ENCODE measurements at places on chromosomes 16 and 17. TPM values are rescaled to one million over a fixed set of nuclear protein-coding genes. Genes with fewer than 3 reads are reported as not detected.

The PRSS33 gene
- 0.10 TPM for total RNA-seq

The KCTD19 gene
- total RNA-seq = not detected

The CORO7 gene
- 8.9 TPM for total RNA-seq

The TPPP3 gene
- total RNA-seq = not detected

The CTRB2 gene
- total RNA-seq = not detected

The PDIA2 gene
- not detected for total RNA-seq

DNA sequence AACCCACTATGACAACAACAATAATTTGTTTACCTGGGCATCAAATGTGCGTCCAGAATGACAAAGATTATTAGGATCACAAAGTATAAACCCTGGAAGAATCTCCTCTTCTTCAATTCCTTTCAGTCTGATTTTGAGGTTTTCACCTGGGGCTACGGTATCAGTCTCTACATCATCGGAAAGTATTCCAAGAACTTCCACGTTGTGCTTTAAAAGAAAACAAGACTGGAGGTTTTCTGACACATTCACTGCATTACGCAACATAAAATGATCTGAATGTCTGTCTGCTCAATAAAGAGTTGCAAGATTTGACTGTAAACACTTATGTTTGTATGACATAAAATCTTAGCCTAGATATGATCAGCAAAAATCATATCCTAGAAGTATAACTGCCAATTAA, 26.0 kb upstream of the RSL1D1 start:
- DNase-seq = no peak

DNA sequence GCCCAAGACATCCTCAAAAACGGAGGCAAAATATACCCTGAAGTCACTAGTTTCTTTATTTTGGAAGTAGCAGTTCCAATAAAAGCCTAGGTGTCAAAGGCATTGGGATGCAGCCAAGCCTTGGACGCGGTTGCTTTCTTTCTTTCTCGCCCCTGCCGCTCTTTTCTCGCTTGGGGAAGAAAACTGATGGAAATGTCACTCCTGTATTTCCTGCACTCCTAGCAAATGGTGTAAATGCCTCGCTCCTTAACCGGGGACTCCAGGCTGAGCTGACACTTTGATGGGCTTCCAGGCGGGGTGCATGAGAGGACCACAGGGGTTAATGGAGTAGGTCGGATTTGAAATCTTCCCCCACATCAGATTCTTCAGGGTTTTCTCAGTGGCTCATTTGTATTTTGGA, 114.1 kb downstream of the FOXL1 start:
- DNase-seq = no peak

- peak; percentile 39 for DNase-seq
Measured at GRCh38 chr17:164303-165235, 16.9 kb downstream of the DOC2B start.

DNA sequence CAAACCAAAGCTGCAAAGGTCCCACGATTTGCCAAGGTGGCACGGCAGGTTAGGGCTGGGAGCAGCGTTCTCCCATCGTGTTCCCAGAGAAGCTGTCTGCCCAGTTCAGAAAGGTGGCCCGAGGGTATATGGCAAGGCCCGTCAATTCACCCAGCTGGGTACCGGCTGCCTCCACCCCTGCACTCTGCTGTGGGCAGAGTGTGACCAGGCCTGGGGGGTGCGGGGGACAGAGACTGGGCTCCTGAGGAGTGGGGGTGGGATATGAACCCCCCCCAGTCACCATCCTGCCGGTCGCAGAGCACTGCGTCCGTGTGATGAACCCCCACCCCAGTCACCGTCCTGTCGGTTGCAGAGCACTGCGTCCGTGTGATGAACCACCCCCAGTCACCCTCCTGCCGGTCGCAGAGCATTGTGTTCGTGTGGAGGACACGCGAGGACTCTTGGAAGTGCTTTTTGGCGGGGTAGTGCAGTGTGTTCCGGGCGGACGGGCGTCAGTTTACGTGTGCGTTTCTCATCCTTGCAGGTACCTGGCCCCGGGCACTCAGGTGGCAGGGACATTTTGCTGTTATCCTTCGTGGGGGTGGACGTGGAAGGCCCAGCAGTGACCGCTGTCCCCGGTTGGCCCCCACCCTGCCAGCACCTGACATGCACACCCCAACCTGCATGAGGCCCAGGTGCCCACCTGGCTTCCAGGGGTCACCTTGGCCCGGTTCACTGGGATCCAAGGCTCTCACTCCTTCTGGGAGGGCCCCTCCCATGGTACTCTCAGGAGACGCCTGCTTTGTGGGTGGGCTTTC, 2.7 kb upstream of the FASN start:
- DNase-seq = no peak

DNA sequence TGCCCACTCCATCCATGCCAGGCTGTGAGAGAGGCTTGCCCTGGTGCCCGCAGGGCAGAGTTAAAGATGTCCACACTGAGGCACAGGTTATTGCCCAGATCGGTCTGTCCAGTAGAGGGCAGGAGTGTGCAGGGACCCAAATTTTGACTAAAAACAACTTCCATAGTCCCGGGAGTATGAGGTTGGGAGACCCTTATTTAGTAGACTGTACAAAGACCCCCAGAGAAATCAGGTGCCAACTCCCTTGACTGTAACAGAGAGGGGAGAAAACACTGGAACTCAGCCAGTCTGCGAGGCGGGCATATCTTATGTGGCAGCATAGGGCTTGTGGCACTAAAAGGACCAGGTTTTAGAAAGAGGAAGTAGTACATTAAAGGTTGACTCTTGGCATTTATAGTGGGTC, 43.4 kb downstream of the HNF1B start:
- DNase-seq = no peak

DNA sequence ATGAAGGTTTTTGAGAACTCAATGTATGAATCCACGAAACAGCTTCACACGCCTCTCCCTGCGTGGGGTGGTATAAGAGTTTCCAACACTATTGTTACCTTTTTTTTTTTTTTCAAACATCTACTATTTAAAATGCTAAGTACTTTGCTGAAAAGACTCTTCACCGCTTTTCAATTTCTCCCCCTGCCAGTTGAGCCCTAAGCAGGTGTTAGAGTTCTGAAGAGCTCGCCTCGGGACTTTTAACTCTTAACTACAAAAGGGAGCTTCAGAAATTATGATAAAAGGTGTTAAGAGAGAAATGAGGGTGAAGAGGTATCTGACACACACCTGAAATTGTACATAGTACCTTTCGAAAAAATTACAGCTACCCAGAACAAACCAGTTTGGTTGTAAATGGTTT, 20.9 kb upstream of the PSMD7 start:
- DNase-seq = no peak

GRCh38 chr17:41736983-41737679, 2.7 kb upstream of the HAP1 start:
- no peak for DNase-seq

DNA sequence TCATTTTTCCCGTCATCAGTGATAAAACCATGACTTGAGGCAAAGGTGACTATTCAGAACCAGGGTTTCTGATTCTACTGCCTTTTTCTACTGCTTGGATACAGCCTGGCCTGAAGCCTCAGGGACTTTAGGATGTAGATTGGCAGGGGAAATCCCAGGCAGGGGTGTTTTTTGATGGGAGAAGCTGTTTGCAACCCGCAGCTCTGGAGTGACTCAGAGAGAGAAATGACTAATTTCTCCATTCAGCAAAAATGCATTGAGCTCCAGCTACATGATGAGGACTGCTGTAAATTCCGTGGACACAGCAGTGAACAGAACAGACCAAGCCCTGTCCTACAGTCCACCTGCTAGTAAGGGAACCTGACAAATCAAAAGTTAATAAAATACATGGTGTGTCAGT, 560.6 kb downstream of the CDH13 start:
- no peak for DNase-seq

DNA sequence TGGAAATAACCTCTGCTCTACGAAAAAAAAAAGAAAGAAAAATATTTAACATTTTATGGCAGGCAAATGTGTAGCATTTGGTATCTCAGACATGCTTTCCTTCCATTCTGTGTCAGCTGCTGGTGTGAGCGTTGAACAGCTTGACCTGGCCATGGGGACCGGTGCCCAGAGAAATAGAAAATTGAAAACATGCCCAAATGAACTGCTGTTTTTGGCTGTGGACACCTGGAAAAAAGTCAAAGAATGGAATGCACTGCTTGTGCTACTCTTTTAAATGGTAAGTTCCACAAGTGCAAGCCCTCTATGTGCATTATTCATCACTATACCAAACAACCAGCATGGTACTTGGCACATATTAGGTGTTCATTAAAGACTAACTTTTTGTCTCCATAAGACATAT, 127.2 kb downstream of the CDH8 start:
- no peak for DNase-seq

- DNase-seq = no peak
Measured at GRCh38 chr17:75341784-75342486, 52.7 kb upstream of the SLC25A19 start.

- peak; percentile 63 for DNase-seq
Measured at GRCh38 chr16:12067714-12068401, 91.3 kb downstream of the SNX29 start.

- DNase-seq = no peak
Measured at GRCh38 chr16:67184453-67184994, 761 bp upstream of the MATCAP1 start.

DNA sequence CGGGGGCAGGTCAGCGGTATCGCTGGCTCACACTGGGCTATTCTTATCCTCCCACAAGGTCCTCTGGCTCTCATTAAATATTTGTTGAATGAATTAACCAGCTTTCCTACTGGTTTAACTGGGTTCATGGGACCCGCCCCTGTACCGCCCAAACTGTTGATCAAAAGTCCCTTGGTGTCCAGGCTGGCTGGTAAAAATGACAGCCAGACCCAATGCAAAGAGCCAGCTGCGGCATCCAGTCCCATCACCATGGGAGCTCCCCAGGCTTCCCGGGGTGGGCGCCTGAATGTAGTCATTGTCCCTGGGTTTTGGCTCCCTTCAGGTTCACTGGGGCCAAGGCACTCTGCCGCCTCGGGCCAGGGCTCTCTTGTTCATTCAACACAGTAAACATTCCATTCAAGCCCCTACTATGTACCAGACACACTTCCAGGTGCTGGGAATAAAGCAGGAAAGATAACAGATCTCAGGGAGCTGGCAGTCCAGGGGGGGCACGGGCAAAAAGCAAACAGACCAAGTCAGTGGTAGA, 11.7 kb upstream of the ATP2C2 start:
- peak; percentile 42 for DNase-seq

GRCh38 chr16:27195941-27196595, 7.3 kb upstream of the KDM8 start:
- no peak for DNase-seq

DNA sequence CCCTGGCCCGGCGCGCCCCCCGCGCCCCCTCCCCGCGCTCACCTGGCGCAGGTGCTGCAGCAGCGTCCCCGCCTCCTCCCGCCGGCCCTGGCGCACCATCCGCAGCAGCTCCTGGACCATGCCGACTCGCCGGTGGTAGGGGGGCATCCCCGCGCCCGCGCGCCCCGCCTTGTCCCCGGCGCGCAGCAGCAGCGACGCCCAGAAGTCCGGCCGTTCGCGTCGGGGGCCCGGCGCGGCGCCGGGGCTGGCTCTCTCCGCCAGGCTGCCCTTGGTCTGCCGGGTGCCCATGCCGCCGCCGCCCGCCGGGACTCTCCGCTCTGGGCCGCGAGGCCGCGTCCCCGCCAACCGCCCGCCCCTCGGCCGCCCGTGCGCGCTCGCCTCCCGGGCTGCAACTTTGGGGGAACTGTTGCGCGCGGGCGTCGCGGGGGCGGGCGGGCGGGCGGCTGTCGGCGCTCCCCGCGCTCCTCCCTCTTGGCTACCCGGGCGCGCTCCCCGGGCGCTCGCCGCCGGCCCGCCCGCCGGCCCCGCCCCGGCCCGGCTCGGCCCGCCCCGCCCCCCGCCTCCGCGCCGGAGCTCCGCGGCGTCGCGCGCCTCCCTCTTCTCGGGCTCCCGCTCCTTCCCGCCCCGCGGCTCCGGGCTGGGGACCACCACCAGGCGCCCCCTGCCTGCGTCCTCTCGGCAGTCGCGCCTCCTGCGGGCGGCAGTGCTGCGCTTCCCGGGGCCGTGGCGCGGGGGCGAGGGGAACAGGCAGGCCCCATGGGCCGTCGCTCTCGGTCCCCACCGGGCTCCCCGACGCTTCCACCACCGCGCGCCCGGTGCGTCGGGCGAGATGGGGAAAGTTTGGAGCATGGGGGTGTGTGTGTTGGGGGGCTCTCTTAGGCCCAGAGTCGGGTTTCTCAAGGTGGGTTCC, at the start of gene LRRC75A:
LRRC75A (minus strand) TSS at position 491 of the 910 bp plus-strand sequence; CDS start at position 288, 203 bp downstream.
- no peak for DNase-seq

GRCh38 chr16:89910717-89911354, 7.8 kb upstream of the MC1R start:
- no peak for DNase-seq

DNA sequence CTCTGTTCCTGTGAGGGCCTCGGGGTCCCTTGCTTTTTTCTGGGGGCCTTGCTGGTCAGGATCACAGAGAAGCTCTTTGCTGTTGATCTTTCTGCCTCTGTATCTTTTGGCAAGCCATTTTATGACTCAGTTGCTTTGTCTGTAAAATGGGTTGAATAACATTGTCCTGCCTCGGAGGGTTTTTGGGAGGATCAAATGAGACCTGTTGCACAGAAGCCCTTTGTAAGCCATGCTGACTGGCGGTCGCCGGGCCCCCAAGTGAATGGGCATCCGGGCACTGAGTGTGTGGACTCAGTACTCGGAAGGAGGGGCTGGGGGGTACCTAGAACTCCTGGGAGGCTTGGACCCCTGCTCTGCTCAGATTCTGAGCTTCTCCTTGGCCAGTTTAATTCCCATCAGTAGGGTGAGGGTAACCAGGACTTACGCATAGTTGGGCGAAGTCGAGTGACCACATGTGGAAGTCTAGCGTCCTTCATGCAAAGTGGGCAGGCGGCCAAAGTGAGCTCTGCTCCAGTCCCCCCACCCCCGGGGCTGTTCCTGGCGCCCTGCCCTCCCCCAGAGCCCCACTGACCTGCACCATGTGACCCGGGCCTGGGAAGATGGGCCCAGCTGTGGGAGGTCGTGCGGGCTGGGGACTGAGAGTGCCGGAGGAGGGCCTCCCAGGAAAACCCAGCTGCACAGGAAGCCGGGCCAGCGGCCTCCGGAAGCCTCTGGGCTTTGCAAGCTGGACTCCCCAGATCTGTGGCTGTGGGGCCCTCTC, 284.0 kb downstream of the SEC14L1 start:
- peak; percentile 98 for DNase-seq

DNA sequence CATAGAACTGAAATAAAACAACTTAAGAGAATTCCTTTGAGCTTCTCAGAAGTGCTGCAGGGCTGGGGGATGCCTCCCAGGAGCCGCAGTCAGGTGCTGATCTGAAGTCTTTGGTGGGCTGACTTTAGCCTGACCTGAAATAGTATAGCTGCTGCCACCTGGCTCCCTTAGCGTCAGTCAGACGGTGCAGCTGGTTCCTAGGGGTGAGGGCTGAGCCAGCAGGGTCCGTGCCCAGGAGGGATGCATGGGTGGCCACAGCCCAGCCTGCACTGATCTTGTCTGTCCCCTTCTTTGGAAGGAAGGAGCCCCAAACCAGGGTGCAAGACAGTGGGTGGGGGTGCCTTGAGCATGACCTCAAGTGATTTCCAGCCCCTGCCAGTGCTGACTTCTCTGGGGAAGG, 11.5 kb downstream of the MAPT start:
- DNase-seq = no peak

DNA sequence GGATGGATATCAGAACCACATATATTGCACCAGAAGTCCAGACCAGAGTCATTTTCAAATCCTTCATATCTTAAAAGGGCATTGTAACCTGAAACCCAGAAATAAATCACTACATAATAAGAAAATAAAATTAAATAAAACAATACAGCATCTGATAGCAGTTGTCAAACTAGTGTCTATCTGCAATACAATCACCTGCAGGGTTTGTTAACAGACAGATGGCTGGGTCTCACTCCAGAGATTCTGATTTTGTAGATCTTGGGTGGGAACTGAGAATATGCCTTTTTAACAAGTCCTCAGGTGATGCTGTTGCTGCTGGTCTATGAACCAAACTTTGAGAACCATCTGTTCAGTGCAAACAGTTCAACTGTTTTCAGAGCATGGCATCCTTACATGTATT, 37.6 kb downstream of the NME2 start:
- no peak for DNase-seq

Measured in H4 (cell line).